ENCODE measurements at places on chromosomes 16 and 17.
A peak's percentile ranks its signal among the peaks of the same experiment; 100 is the strongest.

DNA sequence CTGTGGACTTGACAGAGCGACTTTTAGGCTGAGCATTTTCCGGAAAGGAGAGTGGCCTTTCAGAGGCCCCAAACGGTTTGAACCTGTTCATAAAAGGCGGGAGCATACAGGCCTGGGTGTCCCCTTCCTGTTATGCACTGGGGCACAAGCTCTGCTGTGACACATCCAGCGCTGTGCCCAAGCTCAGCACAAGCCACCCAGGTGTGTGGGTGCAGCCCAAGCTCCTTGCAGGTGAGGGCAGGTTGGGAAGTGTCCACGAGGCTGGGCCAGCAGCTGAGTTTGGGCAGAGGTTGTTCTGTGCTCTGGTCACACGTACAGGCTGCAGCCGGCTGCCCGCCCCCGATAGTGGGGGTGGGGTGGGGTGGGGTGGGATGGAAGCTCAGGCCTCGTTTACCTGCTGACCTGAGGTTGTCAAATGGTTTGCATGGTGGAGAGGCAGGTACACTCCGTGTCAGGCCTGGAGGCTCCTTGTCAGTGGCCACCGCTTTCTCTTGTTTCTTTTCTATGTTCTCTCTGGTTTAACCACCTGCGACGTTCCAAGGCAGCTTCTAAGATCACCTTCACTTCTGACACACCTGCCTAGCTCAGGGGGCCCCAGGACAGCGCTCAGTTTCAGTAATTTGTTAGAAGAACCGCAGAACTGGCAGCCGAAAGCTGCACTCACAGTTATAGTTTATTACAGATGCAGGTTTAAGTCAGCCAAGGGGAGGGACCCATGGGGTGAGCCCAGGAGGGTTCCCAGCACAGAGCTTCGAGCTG lies 194.7 kb upstream of the CIBAR2 start:
- no peak for DNase-seq

GRCh38 chr16:4876646-4877379 lies 29.5 kb downstream of the UBN1 start:
- DNase-seq = no peak

GRCh38 chr17:49239963-49240362 lies 9.4 kb upstream of the PHOSPHO1 start:
- DNase-seq = no peak

- no peak for DNase-seq
Measured at GRCh38 chr17:47686664-47687327, 7.2 kb upstream of the TBKBP1 start.

- DNase-seq = no peak
Measured at GRCh38 chr17:56152874-56153602, at the start of gene ANKFN1. Gene ANKFN1 (plus strand): TSS chr17:56153475. CDS start chr17:56212668, 59,193 bp downstream.

DNA sequence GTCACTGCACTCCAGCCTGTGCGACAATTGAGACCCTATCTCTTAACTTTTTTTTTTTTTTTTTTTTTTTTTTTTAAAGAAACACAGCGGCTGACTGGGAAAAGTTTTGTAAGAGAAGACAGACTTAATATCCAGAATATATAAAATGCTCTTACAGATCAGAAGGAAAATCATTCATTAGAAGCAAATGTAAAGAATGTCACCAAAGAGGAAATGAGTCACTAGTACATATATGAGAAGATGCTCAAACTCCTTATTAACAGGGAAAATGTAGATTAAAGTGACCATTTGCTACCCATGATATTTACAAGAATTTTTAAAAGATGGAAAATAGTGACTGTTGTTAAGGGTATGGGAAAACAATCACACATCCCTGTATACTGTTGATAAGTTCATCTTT lies 48.9 kb downstream of the RABEP1 start:
- DNase-seq = no peak

DNA sequence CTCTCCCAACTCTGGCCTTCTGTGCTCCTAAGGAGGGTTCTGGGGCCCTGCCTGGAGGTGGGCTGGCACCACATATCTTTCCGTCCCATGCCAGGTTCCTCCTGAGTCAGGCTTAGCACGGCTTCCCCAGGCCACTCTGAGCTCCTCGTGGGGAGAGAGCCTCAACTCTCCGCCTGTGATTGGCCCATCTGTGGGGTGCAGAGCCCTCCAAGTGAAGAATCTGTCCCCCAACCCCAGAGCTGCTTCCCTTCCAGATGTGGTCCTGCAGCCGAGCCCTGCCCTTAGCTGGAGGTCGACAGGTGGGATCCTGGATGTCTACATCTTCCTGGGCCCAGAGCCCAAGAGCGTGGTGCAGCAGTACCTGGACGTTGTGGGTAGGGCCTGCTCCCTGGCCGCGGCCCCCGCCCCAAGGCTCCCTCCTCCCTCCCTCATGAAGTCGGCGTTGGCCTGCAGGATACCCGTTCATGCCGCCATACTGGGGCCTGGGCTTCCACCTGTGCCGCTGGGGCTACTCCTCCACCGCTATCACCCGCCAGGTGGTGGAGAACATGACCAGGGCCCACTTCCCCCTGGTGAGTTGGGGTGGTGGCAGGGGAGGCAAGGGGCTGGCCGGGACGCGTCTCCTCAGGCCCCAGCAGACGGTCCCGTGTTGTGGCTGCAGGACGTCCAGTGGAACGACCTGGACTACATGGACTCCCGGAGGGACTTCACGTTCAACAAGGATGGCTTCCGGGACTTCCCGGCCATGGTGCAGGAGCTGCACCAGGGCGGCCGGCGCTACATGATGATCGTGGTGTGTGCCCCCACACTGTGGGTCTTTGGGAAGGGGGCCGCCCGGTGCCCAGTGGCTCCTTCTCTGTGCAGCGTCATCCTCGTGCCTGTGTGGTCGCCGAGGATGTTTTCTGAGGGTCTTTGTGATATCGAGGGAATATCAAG lies 6.9 kb downstream of the GAA start:
- DNase-seq = no peak

- DNase-seq = no peak
Measured at GRCh38 chr17:29390851-29391631, 878 bp downstream of the TAOK1 start.

DNA sequence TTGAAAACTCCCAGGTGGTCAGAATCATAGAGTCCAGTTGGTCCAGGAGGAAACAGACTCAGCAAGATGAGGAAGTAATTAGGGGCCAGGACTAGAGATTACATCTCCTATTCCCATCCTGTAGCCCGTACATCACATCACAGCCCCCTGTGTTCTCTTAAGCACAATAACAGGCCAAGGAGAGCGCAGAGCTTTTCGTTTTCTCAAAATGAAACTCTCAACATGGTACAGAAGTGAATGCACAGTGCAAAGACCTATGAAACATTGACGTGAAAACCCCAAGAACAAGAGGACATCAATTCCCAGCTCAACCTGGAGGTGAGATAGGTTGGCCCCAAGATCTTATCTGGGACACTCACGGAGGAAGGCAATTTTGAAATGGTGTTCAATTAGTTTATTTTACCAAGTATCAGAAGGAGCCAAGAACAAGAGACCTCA lies 9.0 kb downstream of the PIK3R5 start:
- DNase-seq = no peak

DNA sequence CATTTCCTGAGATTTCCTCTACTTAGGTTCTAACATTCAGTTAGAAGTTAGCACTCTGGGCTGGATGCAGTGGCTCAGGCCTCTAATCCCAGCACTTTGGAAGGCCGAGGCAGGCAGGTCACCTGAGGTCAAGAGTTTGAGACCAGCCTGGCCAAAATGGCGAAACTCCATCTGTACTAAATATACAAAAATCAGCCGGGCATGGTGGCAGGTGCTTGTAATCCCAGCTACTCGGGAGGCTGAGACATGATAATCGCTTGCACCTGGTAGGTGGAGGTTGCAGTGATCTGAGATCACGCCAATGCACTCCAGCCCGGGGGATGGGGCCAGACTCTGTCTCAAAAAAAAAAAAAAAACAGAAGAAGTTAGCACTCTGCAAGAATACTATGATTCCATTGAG lies 1430.9 kb downstream of the CDH11 start:
- DNase-seq = no peak

- no peak for DNase-seq
Measured at GRCh38 chr16:83187405-83187804, 560.6 kb downstream of the CDH13 start.

- DNase-seq = peak; percentile 38
Measured at GRCh38 chr17:48612854-48613691, 2.0 kb downstream of the HOXB8 start.

DNA sequence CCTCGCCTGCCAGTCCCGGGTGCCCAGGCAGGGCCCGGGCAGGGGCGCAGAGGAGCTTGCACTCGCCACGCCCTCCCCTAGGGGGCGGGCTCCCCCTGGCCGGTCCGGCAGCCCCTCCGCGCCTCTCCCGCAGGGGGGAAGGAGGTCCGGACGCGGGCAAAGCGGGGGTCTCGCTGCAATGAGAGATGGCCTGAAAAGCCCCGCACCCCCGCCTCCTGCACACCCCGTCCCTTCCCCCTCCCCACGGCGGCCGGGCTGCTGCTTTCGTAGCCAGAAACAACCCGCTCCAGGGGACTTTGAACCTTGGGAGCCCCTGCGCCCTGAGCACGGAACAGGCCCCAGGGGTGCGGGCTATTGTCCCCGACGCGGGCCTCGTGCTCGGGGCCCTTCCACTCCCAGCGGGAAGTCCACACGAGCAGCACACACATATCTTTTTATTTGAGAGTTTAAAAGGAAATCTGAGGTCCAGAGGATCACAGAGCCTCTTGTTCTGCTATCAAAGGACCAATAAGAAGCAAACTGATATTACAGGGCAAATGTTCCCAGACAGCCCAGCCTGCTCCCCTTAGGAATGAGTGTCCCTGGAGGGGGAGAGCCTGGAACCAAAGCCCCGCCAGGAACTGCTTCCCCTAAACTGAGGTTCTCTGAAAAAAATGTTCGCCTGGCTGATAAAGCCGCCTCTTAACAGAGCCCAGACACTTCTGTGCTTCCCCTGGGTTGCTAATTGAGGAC lies 5.8 kb upstream of the CBX4 start:
- peak; percentile 34 for DNase-seq

DNA sequence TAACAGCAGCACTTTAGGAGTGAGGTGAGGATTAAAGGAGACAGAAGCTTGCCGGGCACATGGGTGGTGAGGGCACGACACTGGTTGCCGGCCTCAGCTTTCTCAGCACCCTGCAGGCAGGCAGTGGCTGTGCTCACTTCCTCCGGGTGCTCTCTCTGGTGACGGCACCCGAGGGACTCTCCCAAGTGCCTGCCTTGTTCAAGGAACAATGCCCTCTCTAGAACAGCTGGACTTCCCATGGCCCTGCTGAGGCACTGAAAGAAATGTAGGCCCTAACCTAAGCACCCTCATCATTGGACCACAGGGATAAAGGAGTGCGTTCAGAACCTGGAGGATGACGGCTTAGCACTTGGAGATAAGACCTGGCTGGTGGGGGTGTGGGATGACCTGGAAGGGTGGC lies 72.7 kb downstream of the N4BP1 start:
- DNase-seq = no peak

DNA sequence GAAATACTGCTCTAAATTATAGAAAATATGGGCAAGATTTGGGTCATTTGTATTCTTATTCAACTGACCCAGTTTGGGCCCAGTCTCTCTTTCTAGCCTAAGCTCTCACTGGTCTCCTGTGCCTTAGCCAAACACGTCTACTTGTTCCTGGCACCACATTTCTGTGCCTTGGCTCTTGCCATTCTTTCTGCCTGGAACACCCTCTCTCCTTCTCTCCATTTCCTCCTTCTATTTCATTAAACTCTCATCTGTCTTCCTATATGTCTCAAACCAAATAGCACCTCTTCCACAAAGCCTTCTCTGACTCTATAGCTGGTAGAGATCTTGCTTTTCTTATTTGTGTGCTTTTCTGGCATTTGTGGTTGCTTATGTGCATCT lies 37.7 kb upstream of the NUFIP2 start:
- DNase-seq = no peak

DNA sequence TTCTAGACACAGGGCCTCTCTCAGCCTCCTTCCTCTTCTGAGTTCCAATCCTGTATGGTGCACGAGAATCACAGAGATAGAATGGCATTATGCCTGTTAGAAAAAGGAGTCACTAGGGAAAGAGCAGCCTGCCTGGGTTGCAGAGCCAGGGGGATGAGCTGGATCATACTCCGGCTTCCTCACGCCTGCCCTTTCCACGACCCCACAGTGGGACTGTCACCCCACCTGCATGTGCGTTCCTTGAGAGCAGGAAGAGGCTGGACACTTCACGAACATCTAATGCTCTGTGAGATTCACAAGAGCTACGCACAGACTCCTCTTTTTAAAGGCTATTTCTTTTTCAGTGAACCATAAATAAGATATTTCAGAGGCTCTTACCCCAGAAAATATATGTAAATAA lies 54.8 kb downstream of the N4BP1 start:
- DNase-seq = no peak

- DNase-seq = no peak
Measured at GRCh38 chr17:55062921-55063320, 94.4 kb downstream of the STXBP4 start.

DNA sequence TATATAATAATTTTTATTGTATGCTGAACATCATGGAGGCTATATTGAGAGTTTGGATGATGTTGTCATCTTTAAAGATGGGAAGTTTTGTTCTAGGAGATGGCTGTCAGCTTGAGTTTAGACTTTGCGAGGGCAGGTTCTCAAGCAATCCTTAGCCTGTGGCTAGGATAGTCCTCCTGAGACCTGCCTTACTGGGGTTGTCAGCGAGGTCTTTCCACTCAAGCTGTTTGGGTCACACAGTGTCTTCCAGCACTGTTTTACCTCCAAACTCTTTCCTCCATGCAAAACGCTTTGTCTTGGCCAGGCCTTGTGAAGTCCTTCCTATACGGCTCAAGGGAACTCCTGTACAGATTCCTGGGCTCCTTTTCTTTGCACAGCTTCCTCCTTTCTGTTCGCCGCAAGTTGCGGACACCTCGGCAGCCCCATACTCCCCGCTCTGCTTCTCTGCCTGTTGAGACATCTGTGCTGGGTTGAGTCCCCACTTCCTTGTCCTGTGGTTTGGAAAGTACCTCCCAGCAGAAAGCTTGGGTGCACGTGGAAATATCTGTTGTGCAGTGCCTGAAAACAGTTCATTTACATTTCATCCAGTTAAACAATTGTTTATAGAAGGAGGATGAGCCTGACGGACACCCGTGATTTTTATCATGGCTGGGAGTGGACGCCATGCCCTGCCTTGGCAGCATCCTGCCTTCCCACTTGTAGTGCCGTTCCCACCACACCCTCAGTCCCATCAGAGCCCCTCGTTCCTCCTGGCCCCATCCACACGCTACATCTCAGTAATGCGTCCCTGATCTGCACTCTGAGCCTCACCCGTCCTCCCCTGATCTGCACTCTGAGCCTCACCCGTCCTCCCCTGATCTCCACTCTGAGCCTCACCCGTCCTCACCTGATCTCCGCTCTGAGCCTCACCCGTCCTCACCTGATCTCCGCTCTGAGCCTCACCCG lies 55.0 kb upstream of the CBFA2T3 start:
- peak; percentile 44 for DNase-seq

- DNase-seq = no peak
Measured at GRCh38 chr16:2467528-2468232, 3.4 kb upstream of the NTN3 start.
